ENCODE measurements at places on chromosomes 6 and 20.

DNA sequence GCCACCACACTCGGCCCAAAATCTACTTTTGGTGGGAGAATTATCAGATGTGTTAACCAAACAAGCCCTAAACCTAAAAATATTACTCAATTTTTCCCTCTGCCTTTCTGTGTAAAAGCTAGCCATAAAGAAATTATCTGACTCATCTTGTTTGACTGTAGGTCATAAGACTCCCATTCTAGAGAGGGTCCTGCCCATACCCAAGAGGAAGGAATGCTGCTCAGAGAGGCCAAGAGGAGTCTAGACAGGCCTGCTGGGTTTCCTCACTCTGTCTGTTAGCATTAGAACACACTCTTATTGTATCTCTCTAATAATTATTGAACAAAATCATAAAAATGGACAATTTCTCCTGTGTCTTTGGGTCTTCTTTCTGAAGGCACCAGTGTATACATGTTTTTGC is 26.1 kb downstream of the C6orf141 start:
- DNase-seq: no peak

- no peak for DNase-seq
These were observed 22.6 kb downstream of the VSTM2L start for GRCh38 chr20:37925265-37926165.

DNA sequence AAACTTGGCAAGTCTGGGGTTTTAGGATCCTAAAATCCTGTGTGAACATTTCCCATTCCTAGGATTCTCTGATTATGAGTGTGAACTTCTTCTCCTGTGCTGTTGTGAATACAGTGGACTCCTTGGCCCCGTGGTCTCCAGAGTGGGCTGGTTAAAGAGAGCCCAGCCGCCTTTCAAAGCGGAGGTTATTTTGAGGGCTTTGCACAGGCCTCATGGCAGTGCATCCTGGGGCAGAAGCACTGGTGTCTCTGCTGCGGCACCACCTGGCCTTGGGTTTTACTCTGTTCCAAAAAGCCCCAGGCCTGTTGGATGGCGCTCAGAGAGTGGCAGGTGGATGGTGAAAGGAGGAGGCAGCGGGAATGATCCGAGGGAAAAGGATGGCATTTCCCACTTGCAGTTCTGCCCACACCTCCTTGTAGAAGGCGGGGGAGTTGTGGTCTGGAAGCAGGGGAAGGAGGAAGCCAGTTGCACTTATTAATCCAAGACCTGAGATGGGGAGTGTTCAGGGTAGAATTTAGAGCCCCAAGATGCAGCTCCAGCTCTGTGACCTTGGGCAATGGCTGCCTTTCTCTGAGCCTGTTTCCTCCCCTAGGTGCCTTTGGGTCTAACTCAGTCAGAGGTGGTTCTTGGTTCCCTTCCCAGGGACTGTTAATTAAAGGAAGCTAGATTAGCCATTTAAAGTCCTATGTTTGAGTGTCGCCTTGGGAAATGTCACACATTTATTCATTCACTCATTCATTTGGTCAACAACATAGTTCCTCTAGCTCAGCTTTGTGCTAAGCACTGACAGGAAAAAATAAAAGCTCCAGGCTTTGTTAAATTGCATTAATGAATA is 22.4 kb downstream of the MMP24 start:
- DNase-seq: no peak

DNA sequence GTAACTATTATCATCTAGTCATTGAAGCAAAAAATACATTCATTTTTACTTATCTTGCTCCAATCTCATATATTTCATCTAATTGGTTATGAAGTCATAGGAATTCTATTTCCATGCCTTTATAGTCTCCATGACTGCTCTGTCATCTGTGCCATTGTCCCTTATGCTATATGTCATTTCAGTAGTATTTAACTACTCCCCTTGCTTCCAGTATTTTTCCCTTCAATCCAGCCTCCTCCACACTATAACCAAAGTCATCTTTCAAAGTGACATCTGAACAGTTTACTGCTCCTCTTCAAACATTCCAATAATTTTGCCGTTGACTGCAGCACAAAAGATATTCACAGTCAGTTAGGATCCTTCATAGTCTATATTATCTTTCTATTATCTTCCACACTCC is 216.6 kb upstream of the HS3ST5 start:
- DNase-seq: no peak

- no peak for DNase-seq
These were observed 93.5 kb downstream of the MAP3K7 start for GRCh38 chr6:90493332-90493731.

Measured in umbilical cord (tissue), 2 donors.